Fibroblast of skin of back (primary cell): ENCODE measurements at places on chromosomes 7 and 10.

GRCh38 chr10:29621161-29621560 lies 13.6 kb downstream of the SVIL start:
- peak; percentile 91 for DNase-seq

GRCh38 chr7:95026421-95027072 lies 119.2 kb downstream of the PPP1R9A start:
- no peak for DNase-seq

DNA sequence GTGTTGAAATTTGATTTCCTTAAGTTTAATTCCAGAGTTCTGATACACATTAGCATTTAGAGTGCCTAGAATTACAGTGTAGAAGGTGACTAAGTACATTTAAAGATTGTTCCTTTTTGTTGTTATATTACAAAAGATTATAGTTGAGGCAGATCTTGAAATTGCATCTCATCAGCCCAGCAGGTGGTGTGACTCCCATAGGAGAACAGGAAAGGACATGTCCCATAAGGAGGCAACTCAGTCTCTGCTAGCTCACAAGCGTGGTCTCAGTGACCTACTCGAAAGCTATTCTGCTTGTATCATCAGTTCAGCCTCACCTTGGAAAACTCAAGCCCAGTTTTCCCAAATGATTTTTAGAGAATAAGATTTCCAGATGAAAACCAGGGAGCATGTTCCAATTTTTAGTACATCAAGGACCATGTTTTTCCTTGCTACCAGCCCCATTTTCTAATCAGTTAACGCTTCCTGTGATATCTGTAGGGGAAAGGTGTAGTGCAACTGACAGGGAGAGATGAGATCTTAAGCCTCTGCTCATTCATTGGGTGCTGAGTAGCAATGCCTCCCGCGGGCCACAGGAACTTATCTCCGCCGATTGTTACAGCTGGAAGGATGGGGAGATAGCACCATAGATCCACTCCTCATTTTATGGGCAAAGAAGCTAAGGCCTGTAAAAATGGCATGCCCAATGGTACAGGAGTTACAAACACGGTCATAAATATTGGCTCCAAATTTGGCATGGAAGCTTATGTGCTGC lies 1.1 kb upstream of the GNAI1 start:
- no peak for DNase-seq

- DNase-seq = peak; percentile 44
These were observed 445.6 kb downstream of the GFRA1 start for GRCh38 chr10:115827231-115828009.
